ENCODE measurements at places on chromosomes 2 and 18.
A peak's percentile ranks its signal among the peaks of the same experiment; 100 is the strongest.

GRCh38 chr2:128738446-128739110, 419.9 kb upstream of the HS6ST1 start:
- DNase-seq: no peak

DNA sequence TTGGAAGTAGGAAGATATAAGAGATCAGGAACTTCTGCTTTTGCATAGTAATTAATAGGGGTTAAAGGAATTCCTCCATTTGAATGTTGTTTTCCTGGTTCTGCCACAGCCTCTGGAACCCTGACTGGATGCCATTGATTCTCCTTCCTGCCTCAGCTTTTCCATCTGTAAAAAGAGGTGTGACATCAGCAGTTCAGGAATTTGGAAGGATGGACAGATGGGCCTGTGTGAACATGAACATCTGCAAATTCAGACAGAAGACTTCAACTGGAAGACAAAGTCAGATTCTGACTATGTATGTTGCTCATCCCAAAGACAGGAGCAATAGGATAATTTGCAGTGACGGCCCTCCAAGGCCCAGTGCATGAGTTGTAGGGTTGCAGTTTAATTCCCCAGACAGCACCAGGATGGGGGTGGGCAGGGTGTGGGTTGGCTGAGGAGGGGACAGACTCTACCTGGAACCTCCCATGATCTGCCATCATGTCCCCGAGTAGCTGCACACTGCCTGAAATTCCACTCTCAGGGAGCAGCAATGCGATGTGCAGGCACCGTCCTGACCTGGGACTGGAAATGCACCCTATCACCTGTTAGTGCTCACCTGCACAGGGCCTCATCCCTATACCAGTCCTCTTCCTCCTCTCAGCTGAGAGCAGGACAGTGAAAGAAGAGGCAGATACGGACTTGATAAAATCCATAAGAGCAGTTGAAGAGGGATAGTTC, 98.9 kb upstream of the EPAS1 start:
- peak; percentile 12 for DNase-seq

- no peak for DNase-seq
Measured at GRCh38 chr2:69499242-69499641, 62.0 kb upstream of the NFU1 start.

DNA sequence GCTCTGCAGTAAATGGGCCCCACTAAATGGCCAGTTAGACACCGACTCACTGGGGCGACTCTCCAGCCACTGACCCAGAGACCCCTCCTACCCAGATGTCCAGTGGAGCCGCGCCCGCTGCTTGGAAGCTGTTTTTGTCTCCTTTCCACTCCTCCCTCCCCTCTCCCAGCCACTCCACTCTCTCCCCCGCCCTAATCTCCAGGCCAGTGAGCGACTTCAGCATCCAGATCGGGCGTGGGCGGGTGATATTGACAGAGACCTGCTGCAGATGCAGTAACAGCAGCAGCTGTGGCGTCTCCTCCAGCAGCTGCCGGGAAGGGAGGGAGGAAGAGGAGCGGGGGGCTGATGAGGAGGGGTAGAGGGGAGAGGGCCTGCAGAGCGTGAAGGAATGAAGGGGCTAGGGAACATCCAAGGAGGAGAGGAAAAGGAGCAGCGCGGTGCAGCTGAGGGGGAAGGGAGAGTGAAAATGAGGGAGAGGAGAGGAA, at the start of gene SCN7A:
TSS of gene SCN7A (minus strand) at position 110 of the 485 bp plus-strand sequence. CDS start 16,553 bp downstream, outside the sequence.
- peak; percentile 64 for DNase-seq

DNA sequence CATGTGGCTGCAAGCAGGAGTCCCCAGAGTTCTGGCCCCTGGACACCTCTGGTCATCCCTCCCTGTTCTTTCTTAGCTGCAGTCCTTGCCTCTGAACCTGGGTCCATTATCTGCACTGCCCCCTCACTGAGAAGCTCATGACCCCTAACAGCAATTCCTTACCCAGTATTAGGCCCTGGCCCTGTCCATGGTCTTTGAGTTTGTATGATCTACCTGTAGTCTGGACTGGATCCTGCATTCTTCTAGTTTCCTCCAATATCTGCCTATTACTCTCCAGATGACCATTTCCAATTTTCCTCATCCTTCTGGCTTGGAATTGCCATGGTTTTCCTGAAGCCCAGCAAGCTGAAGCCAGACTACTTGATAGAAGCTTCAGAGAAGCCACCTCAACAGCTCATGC, 302.4 kb upstream of the HS6ST1 start:
- DNase-seq: no peak

DNA sequence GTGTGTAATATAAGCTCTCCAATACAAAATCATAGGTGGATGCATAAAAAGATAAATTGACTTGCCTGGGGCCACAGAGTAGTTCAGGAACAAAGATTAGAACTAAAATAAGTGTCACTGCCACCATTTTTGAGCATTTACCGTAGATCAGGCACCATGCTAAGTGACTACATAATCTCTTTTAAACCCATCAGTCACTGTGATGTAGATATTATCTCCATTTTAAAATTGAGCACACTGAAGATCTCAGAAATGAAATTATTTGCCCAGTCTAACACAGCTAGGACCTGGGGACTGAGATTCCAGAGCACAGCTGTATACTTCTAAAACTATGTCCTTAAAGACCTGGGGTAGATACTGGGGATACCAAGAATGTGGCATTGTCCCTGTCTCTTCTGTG, 737.3 kb downstream of the CNTNAP5 start:
- DNase-seq: no peak

DNA sequence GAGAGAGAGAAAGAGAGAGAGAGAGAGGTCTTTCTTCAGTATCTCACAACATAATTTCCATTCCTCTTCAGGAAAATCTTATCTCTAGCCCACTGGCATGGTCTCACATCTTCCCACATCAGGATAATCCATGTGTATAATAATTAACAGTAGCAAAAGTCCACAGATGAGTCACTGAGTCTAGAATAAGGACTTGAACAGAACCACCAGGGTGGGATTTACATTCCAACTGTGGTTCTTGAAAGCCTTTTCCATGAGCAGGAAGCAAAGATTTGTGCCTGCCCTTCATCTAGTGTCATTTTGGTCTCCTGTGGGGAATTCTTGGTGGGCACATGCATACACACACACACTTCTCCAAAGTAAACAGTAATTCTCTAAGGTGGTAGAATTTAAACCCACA, 107.1 kb upstream of the TCF4 start:
- DNase-seq: no peak

GRCh38 chr18:2879889-2880288, 33.1 kb downstream of the EMILIN2 start:
- no peak for DNase-seq

- DNase-seq: no peak
Measured at GRCh38 chr2:218075975-218076811, 7.1 kb downstream of the RUFY4 start.

DNA sequence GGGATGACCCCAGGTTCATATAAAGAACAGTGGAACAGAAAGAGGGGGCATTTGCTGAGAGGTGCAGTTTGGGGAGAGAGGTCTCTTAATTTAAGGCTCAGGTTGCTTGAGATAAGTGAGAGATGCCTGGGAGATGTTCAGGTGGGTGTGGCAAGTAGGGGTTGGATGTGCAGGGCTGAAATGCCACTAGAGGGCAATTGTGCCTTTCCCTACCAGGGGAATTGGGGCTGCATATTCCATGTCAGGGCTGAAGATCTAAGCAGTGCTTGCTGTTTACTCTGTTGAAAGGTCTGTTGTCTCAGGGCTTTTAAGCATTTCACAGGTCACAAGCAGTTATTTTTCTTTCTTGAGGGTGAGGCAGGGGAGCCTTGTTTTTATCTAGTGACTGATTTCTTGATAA, 7.8 kb downstream of the CCDC85A start:
- peak; percentile 64 for DNase-seq

DNA sequence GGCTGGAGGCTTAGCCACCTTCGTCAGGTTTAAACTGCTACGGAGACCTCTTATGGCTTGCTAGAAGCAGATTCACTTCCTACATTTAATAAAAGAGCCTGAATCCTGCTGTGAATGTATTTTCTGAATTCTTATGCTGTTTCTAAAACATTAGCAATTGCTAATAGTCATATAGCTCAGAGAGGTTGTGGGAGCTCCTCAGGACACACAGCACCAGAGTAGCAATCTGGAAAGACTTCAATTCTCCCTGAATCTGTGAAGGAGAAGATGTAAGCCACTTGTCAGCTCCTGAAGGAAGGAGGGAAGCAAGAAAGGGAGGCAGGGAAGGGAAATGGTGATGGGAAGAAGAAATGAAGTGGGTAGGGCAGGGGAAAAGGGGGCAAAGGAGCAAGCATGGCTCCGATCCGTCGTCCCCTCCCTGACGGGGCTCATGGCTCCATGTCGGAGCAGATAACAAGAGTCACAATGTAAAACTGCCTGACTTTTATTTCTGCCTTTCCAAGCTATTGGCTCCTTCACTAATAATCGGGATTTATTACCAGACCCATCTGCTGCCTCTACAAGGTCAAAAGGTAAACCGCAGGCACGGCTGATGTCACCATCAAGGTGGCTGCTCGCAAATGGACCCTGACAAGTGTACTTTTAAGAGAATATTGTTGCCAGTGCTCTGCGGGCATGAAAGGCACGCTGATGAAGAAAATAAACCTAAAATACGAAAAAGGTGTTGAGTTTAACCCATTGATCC, 656.0 kb upstream of the SALL3 start:
- no peak for DNase-seq

- DNase-seq: peak; percentile 60
Measured at GRCh38 chr2:55408918-55409868, 10.5 kb downstream of the CCDC88A start.

Data from GM23248 (cell line).